ENCODE measurements at places on chromosomes 6 and 20.
A peak's percentile ranks its signal among the peaks of the same experiment; 100 is the strongest.

DNA sequence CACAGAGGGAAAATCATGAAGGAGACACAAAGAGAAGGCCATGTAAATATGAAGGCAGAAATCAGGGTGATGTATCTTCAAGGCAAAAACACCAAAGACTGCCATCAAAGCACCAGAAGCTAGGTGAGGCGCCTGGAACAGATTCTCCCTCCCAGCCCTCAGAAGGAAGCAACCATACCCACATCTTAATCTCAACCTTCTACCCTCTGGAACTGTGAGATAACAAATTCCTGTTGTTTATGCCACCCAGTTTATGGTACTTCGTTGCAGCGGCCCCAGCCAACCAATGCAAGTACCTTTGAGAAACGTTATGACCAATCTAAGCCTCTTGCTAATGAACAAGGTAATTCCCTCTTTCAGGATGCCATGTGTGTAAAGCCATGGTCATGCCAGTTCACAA, 66.2 kb upstream of the STXBP5 start:
- no peak for DNase-seq

- no peak for DNase-seq
These were observed 1.1 kb downstream of the SLPI start for GRCh38 chr20:45253261-45253660.

DNA sequence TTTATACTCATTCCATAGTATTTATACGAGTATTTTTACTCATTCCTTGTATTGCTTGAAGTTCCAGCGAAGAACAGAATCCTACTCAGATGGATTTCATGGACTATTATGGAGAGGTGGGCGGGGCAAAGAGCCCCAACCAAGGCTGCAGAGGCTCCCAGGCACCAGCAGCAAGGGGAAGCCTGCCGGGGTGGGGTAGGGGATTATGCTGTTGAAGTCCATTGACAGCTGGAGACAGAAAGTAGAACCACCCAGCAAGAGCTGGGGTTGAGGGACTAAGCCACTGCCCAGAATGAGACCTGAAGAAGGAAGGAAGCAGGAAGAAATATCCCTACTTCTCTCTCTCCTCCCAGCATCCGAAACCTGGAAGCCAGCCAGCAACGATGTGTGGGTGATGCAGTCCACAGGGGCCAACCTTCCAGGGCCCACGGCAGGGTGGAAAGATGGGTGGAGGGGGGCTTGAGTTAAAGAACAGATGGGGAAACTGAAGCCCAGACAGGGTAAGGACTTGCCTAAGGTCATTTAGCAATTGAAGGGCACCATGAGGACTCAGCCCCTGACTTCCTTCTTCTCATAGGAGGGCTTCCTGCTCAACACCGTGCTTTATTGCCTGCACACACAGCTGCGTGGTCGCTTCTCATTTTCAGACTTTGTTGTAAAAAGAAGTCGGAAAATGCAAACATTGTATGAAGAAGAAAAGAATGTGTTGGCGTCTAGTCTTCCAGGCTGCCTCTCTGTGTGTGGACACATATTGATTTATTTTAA, 18.3 kb upstream of the GTSF1L start:
- no peak for DNase-seq

DNA sequence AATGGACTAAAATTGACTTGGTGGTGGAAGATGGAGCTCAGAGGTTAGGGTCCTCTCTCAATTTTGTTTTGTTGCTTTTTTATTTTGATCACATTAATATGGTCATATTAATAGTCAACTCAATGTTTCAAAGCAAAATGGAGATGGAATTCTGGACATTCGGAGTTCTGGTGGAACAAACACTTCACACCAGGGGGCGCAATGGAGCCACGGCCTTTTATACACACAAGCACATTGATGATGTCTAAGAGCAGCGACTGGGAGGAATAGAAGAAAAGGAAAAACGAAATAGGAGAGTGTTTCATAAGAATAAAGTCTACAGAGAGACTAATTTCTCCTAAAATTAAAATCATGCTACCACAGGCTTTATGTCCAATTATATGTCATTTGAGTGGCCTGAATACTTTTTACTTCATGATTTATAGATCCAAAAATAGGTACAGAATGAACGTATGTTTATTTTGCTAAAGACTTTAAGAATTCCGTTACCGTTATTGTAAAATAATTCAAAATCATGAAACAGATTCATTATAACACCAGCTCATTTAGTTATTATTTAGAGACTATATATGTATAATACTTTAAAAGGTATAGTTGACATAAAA, 197.6 kb upstream of the SASH1 start:
- peak; percentile 4 for DNase-seq

DNA sequence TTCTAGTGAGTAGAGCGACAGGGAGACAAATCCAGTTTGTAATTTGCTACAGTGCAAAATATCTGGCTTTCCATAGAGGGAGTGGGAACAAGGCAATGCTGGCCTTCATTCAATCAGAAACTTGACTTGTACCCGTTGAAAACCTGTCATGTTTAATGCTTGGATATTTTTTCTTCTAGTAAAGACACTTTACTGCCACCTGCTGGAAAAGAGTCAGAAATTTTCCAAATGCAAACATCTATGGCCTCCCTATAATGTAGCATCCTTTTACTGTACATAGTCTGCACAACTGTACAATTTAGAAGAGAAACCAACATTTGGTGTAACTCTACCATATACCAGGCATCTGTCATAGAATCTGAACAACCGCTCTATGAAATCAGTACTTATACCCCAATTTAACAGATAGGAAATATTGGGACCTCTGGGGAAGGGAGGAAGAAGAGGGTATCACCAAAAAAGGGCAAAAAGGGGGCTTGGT, 16.7 kb upstream of the TBC1D20 start:
- peak; percentile 73 for DNase-seq

GRCh38 chr6:137297887-137298286, 78.7 kb upstream of the IFNGR1 start:
- DNase-seq: no peak

DNA sequence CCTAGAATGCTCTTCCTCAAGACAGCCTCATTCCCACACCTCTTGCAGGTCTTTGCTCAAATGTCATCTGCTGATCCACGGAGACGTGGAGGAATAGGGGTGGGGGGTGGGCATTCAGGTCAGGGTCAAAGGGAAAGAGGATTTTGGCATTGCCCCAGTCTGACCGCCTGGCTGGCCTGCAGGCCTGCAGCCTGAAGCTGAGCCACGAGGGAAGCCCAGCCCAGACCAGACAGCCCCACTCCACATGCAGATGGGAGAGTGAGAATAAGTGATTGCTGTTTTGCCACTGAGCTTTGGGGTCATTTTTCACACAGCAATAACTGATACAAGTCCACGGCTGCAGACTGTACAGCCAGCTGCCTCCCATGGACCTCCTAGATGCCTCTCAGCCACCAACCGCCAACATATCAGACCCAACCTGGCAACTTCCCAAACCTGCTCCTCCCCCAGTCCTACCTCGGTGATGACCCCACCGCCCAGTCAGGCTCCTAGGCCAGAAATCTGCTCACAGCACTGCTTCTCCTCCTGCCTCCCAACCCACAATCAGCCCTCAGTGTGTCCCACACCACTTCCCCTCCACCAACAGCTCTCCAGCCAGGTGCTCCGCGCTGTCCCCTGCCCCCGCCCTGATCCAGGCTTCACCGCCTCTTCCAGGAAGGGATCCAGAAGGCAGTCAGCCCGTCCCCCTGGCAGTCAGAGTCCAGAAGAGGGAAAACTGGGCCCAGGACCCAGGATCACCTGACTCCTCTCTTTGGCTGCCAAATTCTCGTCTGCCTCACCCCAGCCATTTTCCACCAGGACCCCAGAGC, 14.0 kb downstream of the KIAA1755 start:
- DNase-seq: no peak

- peak; percentile 59 for DNase-seq
These were observed 68.2 kb upstream of the TNFAIP3 start for GRCh38 chr6:137798846-137799245.

DNA sequence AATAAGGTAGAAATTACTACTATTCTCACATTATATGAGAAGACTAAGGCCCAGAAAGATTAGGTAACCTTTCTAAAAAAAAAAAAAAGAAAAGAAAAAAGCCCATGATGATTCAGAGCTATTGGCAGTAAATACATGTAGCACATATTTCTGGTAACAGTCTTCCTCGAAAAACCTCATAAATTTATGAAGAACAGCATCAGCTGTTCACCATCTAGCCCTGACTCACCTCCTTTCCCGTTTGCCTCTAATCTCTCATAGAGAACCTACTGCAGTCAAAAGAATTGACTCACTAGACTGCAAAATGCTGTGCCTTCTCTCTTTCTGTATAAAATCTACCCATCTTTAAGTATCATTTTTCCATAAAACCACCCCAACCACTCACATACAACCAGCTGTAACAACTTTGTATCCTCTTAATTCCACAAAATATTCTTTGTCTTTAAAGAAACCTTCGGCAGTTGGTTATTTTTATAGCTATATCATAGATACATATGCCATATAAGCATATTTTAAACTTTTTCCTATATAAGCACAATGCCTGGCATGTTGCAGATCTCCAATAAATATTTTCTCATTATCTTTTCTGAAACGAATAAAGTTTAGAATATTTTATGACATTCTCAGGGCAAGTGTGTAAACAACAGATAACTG, 152.7 kb upstream of the ENPP5 start:
- DNase-seq: no peak

- no peak for DNase-seq
These were observed 213.0 kb upstream of the CITED2 start for GRCh38 chr6:139587469-139587868.

DNA sequence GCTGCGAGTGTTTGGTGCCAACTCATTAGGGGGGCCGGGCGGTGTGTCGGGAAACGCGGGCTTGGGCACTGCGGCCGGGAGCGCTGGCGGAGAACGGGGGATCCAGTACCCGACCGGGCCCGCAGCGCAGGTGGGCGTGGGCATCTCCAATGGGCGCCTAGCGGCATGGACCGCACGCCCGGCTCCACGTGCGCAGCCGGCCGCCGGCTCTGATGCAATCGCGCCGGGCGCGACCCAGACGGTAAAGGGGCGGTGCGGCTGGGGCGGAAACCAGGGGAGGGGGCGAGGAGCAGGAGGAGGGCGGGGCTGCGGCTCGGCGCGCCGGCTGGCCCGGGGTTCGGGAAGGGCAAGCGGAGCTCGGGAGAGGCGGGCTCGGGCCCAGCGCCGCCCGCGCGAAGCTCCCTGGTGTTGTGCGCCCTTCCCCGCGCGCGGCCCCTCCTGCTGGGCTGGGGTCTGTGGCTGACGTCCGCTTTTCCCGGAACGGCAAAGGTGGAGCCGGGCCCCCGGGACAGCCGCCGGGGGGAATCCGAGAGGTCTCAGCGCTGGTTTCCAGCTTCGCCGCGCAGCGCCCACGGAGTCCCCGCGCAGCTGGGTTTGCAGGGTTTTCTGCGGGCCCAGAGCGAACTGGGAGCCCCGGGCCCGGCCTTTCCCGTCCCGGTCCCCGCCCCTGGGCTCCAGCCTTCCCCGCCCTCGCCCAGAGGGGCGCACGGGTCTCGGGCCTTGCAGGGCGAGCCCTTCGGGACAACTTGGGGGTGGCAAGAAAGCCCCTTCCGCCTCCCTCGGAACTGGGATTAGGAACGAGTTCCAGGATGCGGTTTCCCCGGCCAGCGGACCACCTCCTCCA, 867 bp downstream of the MTHFD1L start:
- DNase-seq: peak; percentile 60

- no peak for DNase-seq
These were observed 1.2 kb downstream of the WTAP start for GRCh38 chr6:159728531-159728964.

DNA sequence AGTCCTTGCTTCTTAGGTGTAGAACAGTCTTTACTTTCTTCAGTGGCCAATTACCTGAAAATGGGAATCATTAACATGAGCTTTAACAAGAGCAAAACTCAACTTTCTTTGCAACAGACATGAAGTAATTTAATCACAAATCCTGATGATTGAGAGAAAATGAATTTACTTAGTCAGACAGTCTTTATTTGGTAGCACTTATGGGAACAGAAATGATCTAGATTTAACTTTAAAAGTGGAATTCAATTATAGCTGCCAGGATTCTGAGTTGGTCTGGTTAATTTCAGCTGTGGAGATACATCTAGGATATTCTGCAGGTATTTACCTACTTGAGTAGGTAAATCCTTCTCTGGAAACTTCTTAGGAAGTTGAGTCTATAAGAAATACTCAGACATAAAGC, 444.3 kb upstream of the PLCB4 start:
- DNase-seq: no peak

DNA sequence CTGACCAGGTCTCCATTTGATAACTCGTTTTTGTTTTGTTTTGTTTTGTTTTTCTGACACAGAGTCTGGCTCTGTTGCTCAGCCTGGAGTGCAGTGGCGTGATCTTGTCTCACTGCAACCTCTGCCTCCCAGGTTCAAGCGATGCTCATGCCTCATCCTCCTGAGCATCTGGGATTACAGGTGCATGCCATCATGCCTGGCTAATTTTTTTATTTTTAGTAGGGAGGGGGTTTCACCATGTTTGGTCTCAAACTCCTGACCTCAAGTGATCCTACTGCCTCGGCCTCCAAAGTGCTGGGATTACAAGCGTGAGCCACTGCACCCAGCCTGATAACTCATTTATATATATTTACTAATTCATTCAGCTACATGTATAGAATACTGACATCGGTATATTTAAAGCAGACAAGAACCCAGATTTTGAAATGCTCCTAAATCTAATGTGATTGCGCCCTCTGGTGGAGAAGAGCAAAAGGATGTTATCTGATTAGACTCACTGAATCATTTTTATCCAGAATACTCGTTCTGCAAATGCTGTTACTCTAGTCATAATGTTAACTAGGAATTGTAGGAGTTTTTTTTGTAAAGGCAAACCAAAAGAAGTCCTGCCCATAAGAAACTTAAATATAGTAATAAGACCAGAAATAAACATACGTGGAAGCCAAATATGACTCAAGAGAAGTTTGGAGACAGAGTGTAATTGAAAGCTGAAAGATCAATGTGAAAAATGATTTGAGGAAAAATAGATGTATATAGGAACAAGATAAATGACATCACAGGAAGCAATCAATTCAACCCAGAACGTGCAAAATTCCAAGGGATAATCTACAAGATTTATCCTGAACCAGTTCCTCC, 5.3 kb upstream of the COL12A1 start:
- peak; percentile 57 for DNase-seq

DNA sequence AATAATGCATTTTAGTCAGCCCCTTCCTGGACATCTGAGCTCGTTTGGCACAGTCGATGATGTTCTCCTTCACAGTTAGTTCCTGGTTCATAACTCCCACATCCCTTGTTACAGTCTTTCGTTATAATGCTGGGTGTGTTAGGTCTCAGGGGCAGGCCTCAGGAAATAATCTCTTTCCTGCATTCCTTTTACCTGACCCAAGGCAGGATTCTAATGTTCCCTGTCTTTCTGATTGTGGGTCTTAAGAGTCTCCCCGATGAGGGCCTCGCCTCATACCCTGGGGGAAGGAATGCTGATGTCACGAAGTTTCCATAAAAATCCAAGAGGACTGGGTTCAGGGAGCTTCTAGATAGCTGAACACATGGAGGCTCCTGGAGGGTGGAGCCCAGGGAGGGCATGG, 104.0 kb upstream of the CARMIL1 start:
- DNase-seq: no peak

- peak; percentile 42 for DNase-seq
These were observed 35.7 kb upstream of the ID1 start for GRCh38 chr20:31569163-31570020.

DNA sequence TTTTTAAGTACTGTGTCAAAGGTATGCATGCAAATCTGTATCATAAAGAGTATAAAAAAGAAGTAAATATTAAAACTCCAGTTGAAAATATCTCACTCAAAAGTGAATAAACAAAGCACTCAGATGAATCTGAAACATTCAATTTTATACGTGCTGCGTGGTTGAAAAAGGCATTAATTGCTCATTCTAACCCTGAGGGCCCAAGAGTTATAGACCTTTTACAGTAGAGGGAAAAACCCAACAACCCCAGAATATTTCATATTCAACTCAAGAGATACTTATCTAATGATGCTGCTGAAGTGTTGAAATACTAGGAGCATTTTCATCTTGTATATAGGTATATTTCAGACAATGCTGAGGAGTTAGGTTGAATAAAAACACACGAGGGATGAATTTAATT, 862.8 kb upstream of the CITED2 start:
- DNase-seq: no peak

Measured in naive thymus-derived CD4-positive, alpha-beta T cell (primary cell).